ENCODE measurements at places on chromosomes 16 and 17.

GRCh38 chr17:80604670-80605010 lies 60.0 kb downstream of the RPTOR start:
- DNase-seq: no peak

GRCh38 chr17:15436473-15437302 lies 30.7 kb downstream of the CDRT4 start:
- DNase-seq: no peak

- DNase-seq: peak; percentile 86
Measured at GRCh38 chr17:27353461-27354050, 59.6 kb downstream of the WSB1 start.

DNA sequence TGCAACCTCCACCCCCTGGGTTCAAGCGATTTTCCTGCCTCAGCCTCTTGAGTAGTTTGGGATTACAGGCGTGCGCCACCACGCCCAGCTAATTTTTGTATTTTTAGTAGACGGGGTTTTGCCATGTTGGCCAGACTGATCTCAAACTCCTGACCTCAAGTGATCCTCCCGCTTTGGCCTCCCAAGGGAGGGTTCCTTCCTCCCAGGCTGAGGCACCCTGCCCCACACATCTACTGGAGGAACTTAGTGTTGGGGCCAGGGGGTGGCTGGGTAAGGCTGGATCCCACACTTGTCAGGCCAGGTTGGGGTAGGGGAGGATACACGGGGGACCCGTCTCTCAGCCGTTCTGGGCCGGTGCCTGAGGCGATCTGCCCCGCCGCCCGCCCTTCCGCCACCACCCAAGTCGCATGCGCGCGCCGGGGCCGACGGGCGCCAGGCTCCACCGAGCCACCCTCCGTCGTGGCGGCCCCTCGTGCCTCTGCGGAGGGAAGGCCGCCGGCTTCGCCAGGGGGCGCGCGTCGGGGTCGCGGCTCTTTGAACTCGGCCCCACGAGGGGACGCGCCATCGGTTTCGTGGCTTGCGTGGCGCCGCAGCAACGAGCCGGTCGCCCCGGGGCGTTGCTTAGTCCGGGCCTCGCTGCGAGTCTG lies 15.9 kb downstream of the GRB7 start:
- DNase-seq: no peak

DNA sequence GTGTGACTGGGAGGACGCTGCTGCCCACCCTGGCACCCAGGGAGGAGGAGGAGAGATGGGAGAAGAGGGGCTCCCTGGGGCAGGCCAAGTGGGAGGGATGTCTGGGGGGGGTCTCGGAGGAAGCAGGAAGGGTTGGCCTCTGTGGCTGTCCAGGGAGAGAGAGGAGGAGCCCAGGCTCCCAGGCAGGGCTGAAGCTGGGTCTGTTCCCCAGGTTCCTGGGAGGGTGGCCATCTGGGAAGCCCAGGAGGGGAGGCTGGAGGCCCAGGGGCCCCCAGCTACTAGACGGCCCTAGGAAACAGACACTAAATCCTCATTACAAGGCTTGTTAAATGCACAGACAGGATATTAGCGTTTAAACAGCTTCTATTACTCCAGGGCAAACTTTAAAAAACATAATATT lies 139.8 kb downstream of the ENGASE start:
- no peak for DNase-seq

DNA sequence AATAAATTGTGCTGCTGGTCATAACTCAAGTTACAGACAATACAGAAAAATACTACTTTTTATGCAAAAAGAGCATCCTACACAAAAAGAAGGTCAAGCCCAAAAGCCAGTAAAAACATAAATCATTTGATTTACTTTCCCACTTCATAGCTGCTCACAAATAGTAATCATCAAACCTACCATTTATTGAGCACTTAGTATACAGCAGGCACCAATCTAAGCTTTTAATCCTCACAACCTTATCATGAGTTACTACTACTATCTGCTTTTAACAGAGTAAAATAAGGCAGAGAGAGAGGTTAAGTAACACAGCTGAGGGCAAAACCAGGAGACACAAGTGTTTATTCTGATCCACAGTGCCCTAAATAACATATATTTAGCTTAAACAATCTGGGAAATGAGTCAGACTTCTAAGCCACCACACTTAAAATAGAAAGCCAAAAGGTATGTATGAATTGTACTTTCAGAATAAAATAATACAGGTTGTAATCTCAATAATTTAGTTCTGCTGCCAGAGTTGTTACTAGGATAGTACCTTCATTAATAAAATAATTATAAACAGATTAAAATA lies 1.7 kb upstream of the AARS1 start:
- DNase-seq: no peak

GRCh38 chr17:44263345-44263902 lies 4.5 kb downstream of the SLC4A1 start:
- no peak for DNase-seq

GRCh38 chr17:1398931-1399678 lies 917 bp downstream of the YWHAE start:
- DNase-seq: no peak

GRCh38 chr17:43814026-43814425 lies 18.9 kb downstream of the MPP3 start:
- no peak for DNase-seq
